ENCODE measurements at places on chromosomes 2 and 18. TPM values are rescaled to one million over a fixed set of nuclear protein-coding genes. Genes with fewer than 3 reads are reported as not detected.

GRCh38 chr2:54952425-54952824, 97.8 kb downstream of the RTN4 start:
- DNase-seq: no peak

- DNase-seq: no peak
These were observed 254.0 kb upstream of the SLC14A2 start for GRCh38 chr18:45361125-45361851.

DNA sequence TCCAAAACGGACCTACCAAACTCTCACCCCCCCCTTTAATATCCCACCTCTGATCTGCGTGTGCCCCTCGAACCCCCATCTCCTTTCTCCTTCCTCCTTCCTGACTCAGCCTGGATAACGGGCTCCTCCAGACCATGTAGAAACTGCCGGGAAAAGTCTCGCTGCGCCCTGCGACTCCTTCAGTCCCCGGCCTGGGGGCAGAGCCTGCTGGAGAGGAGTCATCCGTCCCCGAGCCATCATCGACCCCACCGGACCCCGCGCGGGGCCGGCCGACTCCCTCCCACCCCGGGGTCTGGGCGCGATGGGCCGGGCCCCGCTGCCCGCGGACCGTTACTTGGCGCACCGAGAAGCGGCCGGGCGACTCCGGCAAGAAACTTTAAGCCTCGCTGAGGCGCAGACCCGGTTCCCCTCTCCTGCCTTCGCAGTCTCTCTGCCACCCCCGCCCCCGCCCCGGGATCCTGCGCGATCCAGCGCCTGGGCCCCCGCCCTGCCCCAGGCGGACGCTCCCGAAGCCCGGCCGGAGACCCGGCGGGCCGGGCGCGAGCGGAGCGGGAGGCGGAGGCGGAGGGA, 3.4 kb downstream of the ZEB2 start:
- DNase-seq: no peak

- DNase-seq: no peak
These were observed 99.7 kb upstream of the SERTAD2 start for GRCh38 chr2:64753399-64753798.

DNA sequence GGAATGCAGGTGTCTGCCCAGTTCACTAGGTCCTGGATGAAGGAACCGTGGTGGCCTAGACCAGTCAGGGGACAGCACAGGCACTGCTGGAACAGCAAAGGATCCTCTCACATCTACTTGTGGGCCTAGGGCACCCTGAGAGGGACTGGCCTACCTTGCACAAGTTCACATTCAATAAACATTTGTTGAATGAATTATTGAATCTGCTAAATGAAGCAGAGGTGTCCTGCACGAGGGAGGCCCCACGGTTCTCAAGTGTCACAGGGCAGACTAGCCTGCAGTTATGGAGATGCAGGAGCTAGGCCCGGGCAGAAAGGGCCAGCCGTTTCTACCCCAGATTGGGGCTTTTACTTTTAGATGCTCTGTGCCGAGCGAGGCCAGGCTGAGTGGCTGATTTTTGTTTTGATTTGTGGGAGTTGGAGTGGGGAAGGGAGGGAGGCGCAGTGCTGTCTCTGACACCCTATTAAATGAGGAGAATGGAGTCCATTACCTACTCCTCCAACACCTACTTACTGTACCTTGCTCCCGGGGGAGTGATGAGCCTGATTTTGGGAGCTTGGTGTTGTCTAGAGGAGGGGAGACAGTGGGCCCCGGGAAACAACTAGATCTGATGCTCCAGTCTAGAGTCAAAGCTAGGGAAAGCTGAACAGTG, 18.4 kb downstream of the SH2D6 start:
- no peak for DNase-seq

- DNase-seq: no peak
These were observed 116.0 kb downstream of the SETBP1 start for GRCh38 chr18:44796429-44797428.

DNA sequence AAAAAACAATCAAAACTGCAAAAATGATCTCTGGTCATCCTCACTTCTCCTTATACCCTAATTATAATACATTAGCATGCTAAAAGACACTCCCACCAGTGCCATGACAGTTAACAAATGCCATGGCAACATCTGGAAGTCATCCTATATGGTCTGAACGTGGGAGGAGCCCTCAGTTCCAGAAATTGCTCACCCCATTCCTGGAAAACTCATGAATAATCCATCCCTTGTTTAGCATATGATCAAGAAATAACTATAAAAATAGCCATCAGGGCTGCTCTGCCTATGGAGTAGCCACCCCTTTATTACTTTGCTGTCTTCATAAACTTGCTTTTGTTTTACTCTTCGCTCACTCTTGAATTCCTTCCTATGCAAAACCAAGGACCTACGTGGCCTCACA, 5.7 kb upstream of the C2orf80 start:
- DNase-seq: no peak

GRCh38 chr2:125837128-125837527, 818.8 kb upstream of the GYPC start:
- no peak for DNase-seq

GRCh38 chr2:239955989-239956817, 68.9 kb downstream of the NDUFA10 start:
- DNase-seq: no peak

DNA sequence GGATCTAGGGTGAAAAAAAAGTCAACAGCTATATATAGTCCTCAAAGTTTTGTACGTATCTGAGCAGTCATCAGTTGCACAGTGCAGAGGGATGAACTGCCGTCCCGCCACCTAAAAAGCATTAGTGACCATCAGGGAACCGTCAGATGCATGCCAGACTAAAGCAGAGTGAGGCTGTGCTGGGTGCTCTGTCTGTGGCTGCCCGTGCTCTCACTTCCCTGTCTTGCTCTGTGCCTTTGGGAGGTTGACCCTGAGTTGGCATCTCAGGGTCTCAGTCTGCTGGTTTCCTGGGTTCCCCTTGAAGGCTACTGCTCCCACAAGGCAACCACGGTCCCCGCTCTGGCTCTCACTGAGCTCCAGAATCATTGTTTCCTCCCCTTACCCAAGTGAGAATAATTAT, 11.1 kb downstream of the CLUL1 start:
- DNase-seq: no peak

- DNase-seq: no peak
These were observed 24.4 kb upstream of the TMEM182 start for GRCh38 chr2:102737431-102737830.

GRCh38 chr18:46756025-46756558, 761 bp downstream of the ST8SIA5 start:
- no peak for DNase-seq

DNA sequence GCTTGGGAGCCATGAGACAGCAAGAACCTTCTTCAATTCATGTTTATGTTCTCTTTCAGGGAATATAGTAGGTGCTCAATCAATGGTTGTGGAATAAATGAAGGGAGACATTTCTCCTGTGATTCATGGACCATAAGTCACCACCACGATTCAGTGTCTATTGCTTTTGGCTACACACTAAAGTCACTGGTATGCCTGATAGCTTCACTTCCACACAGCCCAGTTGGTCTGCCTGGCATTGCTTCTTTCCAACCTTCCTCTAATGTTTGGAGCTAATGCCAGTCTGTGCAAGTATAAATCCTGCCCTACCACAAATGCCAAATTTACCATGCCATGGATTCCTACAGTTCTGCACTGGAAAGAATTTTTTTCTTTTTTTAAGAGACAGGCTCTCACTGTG, 1.3 kb upstream of the CXCR1 start:
- no peak for DNase-seq

DNA sequence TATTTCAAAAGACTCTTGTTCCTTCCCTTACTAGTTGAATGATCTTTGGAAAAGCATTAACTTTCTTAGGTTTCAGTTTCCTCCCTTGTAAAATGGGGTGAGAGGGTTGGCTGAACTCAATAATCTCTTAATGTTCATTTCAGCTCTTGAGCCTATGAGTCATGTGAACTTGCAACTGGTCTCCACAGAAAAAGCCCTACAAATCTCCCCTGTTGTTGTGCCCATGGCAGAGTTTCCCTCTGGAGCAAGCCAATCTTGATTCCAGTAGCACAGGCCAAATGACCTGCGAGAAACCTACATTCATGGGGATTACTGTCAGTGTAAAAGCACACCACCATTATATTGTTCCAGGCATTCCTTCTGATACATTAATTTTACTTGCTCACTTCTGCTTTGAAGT, 388.9 kb downstream of the ALK start:
- no peak for DNase-seq

DNA sequence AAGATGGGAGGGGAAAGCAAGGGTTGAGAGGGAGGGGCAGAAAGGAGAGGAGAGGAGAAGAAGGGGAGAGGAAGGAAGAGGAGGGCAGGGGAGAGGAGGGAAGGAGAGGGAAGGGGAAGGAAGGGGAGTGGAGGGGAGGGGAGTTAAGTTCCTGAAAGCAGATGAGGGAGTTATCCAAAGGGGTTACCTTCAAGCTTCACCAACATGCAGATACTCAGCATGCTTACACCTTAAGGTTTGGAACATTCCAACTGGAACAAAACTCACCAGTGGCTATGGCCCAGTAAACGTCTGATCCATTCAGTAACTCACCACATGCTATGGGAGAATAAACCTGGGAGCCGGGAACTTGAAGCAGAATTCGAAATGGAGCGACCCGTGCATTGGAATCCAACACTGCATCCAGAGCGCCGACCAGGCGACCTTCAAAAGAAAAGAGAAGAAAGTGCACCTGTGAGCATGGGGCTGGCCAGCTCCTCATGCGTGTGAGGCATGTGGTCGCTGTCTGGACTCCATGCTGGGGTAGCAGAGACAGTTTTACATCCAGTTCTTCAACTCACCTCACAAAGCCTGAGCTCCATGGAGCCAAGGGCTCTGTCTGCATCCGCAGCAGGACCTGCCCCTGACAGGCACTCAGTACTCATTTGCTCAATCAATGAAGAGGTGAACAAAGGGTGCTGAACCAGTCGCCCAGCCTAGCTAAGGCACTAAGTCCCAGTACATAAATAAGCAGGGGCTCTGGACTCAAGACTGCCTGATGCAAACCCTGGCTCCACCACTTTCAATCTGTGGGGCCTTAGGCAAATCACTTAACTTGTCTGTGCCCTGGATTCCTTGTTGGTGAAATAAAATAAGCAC, 61.0 kb downstream of the TBC1D8 start:
- DNase-seq: no peak

DNA sequence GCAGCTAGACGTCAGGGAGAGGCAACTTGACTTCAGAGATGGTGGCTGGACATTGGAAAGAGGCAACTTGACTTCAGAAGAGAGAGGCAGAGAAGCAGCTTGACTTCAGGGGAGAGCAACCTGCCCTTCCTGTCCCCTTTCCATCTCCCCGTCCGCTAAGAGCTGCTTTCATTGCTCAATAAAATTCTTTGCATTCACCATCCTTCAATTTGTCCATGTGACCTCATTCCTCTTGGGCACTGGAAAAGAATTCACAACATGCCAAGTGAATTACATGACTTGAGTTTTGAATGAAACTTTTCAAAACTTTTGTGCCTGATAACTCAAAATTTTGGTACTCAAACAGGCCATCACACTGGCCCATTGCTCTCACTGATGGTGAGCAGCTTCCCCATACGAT, 158.9 kb downstream of the DPP4 start:
- DNase-seq: no peak

DNA sequence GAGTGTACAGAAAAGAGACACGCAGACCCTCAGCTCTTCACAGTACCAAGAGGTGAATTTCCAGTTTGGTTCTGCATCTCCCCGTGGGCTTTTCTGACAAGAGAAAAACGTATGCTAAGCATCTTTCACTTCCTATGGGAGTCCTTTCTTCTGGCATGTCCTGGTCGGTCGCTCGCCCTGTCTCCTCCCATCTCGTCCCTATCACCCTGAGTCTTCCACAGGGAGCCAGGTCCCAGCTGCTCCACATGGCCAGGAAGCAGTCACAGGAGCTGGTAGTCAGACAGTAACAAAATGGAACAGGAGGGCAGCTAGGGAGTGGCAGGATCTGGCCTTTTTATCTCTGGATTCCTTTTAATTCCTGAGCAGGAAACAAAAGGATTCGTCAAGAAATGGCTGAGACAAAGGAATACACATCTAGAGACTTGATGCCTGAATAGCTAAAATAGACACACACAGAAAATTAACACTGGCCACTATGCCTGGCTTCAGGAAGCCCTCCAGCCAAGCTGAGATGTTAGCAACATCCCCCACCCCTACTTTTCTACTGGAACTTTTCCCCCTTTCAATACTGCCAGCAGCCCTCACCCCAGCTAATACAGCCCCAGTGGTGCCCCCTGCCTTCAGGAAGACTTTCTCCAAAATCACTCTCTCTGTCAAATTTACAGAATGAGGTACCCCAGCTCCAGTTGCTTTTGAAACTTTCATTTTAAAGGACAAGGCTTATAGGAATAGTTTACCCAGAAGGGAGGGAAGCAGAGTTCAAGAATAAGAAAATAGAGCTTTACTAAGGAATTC, 136.1 kb downstream of the DNER start:
- no peak for DNase-seq

DNA sequence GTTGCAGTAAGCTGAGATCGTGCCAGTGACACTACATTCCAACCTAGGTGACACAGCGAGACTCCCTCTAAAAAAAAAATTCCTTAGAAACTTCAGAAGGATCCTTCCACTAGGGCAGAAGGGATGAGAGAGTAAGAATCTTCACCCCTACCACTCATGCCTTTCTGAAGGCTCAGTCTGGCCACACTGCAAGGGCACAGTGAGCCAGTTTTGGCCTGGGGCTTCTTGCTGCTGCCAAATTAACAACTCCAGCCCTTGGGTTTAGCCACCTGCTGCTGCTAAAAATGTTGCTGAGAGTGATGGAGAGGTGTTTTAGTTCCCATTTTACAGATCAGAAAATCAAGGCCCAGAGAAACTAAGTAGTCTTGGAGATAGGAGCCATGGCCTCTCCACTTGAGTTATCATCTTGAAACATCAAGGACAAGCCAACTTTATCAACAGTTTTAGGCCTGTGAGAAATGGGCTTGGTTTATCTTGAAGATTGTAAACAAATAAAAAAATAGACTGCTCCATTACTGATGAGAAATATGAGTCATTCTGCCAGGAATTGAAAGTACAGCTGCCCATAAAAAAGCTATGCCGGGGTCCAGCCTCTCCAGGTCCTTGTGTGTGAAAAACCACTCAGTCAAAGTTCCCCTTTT, 31.9 kb upstream of the CASP8 start:
- no peak for DNase-seq

Gene GATA6
- 0.51 TPM for total RNA-seq

Gene SERPINB5
- not detected for total RNA-seq

Gene GBX2
- 0.51 TPM for total RNA-seq

Gene MAL
- total RNA-seq: not detected
